Stimulated activated CD8-positive, alpha-beta memory T cell treated with anti-CD3 and anti-CD28 coated beads, Interleukin-15, amount 100 ng/mL, for 1 hour (primary cell): ENCODE measurements at places on chromosomes 16 and 17.

DNA sequence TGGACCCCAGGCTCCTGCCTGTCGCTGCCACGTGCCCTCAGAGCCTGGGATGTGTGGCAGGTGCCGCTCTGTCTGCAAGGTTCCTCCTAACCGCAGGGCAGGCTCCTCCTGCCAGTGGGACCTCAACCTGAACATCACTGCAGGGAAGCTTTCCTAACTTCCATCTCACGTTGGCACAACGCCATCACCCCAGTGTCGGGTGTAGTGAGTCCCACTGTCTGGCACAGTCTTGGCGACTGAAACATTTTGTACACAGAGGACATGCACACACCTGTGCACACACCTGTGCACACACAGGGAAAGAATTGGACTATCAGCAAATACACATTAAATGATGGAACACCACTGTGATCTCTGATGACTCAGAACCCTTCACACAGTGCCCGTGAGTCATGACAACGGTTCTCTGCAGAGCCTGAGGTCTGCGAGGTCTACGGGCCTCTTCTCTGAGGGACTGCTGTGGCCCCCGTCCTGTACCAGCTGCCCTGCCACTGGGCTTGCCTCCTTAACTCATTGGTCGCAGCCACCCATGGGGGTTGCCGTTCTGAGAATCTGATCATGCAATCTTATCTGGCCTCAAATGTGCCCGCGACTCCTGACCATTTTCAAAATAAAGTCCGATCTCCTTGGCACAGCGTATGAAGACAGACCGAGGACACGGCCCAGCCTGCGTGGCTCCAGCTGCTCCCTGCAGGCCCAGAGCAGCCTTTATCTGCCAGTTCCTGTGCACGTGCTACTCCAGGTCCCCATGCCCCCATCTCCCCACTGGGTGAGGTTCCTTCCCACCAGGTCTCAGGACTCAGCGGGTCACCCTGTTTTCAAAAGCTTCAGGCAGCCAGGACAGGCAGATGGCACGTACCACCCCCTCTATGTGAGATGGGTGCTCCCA is 7.6 kb downstream of the CCDC57 start:
- no peak for DNase-seq

- DNase-seq, result no peak
These were observed 27.7 kb upstream of the RBFOX1 start for GRCh38 chr16:7304958-7305357.

GRCh38 chr16:58970775-58971174 is 236.7 kb upstream of the GOT2 start:
- no peak for DNase-seq

- no peak for DNase-seq
These were observed 35.7 kb downstream of the GSE1 start for GRCh38 chr16:85648805-85649204.

DNA sequence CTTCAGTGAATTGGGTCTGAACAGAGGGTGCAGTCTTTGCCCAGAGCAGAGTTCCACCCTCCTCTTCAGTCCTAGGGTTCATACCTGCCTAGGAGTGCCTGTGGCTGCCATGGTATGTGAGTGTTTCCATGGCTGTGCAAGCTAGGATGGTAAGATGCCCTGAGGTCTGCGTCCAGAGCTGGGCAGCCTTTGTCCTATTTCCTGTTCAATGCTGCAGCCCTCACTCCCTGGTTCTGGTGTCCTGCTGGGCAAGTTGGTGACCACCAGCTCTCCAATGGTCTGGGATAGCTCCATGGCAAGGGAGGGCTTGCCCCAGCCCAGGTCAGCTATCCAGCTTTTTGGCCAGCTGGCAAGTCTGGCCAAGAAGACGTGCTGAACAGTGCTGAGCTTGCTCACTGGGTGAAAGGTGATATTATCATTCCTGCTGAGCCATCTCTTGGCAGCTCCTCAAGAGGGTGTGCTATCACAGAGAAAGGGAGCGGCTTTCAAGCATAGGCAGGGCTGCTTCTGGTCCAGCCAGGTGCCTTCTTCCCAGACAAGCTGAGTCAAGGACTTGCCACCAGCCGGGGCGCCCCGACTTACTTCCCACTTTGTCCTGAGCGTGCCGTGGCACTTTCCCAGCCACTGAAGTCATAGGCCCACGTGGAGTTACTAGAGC is 13.0 kb upstream of the NFATC3 start:
- DNase-seq, result no peak

- DNase-seq, result no peak
These were observed at the start of gene SLC16A5 for GRCh38 chr17:75087558-75088453. Gene SLC16A5 (plus strand): TSS chr17:75087954. CDS start chr17:75093637, 5,683 bp downstream.

DNA sequence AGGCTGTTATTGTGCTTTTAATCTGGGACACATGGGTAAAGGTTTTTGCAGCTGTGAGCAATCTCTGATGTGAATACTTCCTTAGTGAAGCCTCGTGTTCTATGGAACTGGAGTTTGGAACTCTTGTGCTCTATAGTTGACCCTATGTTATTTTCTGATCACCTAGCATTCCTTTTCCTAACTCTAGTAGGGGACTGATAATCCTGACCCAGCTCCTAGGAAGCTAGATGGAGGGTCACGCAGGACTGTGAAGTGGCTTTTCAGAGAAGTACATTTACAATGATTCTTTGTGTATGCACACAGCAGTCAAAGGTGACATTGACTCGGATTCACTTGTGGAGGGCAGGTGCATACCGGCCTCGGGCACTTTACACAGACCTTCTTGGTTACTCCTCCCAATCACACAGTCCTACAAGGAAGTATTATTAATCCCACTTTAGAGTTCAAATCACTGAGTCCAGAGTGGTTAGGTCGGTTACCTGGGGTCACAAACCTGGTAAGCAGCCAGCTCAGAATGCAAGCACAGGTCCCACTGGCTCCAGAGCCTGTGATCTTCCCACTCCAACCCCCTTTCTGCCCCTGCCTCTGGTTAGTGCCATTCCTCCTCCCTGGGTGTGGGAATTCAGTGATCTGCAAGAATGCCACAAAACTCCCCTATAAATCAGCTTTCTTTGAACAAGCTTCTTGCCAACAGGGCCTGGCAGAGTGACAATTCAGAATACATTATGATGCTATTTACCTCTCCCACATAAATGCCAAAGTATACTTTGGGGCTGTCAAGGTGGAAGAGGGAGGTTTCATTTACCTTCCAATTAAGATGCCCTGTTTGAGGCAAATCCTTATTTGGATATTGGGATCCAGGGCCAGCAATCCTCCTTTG is 7.1 kb downstream of the CHD9NB start:
- DNase-seq, result no peak

DNA sequence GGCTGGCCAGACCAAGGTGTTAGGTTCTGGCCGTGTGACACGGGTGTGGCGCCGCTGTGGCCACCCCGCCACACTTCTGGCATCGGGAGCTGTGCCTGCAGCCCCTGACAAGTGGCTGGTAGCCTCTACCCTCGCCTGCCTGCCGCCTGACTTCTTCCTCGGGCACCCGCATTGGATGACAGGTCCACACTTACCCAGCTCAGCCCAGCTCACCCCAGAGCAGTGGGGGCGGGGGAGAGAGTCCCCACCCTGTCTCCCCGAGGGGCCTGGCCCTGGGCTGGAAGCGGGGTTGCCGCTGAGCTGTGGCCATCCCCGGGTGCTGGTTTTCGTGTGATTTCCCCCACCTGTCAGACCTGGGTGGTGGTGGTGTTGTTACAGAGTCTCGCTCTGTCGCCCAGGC is 53.9 kb upstream of the ACSF3 start:
- no peak for DNase-seq

GRCh38 chr16:75701361-75701760 is at the start of gene DUXB:
Gene DUXB (minus strand): TSS chr16:75701461. CDS start chr16:75701418, 43 bp downstream.
- no peak for DNase-seq

DNA sequence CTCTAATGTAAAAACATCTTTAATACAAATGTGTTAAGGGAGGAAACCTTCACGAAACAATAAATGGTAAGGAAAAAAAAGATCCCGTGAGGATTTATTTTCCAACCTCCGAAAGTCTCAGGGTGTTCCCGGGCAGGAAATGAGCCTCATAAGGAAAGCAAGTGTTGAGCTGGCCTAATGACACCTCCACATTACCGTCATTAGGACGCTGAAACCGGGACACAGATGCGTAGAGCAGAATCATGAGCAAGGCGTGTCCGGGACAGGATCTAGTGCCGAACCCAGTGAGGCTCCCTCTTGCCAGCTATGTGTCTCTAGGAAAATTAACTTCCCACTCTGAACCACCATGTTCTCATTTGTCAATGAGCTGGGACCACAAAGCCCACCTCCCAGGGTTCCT is 22.7 kb upstream of the CYTH1 start:
- no peak for DNase-seq

DNA sequence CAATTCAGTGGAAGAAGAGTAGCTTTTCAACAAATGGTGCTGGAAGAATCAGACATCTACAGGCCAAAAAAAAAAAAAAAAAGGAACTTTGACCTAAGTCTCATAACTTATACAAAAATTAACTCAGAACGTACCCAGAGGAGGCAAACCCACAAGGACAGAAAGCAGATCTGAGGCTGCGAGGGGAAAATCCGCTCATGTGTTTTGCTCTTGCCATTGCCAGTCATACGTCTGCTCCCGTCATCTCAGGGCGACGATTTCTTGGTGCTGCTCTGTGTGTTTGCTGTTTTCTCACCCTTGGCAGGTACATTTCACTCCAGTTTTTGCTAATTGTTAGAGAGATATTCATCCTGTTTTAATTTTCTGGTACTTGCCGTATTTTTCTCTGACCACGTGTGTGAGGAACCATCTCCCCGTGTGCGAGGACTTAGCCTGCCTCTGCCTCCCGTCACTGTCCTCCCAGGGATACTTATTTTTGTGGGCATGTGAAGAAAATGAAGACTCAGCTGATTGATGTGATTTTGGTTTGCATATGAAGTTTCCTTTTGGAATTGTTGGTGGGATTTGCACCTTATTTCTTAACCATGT is 33.4 kb upstream of the ACSF3 start:
- DNase-seq, result no peak

- DNase-seq, result no peak
These were observed 134.9 kb downstream of the SOCS1 start for GRCh38 chr16:11121083-11121608.

- no peak for DNase-seq
These were observed 37.3 kb upstream of the MMD start for GRCh38 chr17:55458978-55459377.

GRCh38 chr16:20214401-20214800 is 112.9 kb downstream of the GP2 start:
- no peak for DNase-seq

- no peak for DNase-seq
These were observed 506.8 kb upstream of the SOX9 start for GRCh38 chr17:71613996-71614395.

DNA sequence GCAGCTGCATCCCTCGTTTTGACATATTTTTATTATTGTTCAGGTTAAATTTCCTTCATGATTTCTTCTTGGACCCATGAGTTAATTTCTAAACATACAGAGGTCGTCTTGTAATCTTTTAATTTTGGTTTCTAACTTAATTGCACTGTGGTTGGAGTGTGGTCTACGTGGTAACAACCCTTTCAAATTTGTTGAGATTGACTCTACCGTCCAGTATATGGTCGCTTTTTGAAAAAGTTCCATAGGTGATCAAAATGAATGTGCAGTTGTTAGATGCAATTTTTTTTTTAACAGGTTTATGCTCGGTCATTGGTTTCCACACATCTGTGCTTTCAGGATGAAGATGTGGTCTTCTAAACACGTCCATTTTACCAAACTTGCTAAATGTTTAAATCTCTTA is 11.0 kb upstream of the SLC6A4 start:
- DNase-seq, result no peak

DNA sequence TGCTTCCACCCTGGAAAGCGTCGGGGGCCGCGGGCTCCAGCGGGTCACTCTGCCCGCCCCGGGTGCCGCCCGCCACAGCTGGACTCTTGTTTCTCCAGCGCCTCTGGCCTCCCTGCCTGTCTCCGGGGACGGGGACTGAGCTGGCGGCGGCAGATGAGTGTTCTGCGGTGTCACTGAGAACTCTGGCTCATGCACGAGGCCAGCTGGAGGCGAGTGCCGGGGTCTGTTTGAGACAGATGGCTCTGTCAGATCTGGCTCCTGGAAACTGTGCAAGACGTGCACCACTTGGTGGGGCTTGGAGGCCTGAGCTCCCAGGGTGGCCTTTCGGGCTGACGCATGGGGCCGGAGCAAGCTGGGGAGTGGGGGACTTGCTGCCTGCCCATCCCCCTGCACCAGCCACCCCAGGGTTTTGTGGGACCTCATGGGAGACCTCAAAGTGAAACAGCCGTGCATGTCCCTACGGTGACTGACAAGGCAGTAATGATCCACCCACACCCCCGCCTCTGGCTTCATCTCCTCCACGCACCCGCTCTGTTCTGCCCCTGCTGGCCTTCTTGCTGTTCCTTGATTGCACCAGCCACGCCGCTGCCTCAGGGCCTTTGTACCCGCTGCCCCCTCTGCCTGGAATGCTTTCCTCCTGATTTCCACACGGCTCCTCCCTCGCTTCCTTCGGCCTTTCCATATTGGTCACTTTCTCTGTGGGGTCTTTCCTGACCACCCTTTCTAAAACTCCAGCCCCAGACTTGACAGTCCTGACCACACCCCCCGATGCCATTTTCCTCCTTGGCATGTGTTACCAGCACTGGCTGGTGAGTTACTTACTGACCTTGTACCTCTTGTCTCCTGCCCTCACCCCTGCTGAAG is 174.9 kb upstream of the CIBAR2 start:
- no peak for DNase-seq

- no peak for DNase-seq
These were observed 11.3 kb downstream of the LITAFD start for GRCh38 chr16:8893426-8893825.

DNA sequence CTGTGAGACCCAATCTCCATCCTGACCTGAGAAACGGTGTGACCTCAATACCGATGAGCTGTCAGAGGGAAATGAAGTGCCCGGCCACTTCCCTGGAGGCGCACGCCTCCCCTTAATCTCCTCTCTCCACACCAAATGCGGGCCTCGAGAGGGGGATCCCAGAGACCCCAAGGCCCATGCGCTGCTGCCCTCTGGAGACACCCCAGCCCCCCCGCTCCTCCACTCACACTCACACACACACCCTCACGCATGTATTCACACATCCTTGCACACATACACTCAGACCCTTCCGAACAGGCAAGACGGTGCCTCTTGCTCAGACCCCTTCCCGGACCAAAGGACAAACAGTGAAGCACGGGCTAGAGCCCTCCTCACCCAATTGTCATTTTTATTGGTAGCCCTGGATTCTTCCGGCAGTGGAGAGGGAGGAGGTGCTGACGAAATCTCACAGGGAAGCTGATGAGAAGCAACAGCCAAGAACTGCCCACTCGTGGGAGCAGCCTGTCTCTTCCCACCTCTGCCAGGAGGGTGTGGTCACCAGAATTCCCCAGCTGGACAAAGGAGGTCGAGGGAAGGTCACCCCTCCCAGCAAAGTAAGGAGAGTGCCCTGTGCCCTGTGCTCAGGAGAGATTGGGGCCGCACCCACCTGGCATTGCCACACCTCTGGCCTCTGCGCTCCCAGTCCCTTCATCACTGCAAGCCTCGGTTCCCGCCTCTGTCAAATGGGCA is 136.0 kb upstream of the TNRC6C start:
- no peak for DNase-seq

DNA sequence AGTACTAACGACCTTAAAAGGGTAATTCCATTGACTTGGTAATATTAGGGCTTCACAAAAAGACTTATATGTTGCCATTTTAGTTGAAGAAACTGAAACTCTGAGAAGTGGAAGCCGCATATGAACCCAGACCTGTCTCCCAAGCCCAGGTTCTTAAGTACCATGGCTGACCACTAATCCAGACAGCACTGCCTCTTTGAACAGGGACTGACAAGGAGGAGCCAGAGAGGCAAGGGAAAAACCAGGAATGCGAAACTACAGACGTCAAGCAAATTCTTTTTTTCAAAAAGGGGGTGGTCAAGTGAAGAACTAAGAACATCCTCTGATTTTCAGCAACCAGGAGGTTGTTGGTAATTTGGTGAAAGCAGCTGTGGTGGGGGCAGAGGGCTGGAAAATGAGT is 15.2 kb downstream of the CYB5D1 start:
- DNase-seq, result no peak
